ENCODE measurements at places on chromosomes 6 and 20.

- DNase-seq, result no peak
These were observed 16.1 kb downstream of the HLA-F start for GRCh38 chr6:29739136-29739881.

- DNase-seq, result no peak
These were observed 95.4 kb downstream of the TMEM170B start for GRCh38 chr6:11632795-11633511.

DNA sequence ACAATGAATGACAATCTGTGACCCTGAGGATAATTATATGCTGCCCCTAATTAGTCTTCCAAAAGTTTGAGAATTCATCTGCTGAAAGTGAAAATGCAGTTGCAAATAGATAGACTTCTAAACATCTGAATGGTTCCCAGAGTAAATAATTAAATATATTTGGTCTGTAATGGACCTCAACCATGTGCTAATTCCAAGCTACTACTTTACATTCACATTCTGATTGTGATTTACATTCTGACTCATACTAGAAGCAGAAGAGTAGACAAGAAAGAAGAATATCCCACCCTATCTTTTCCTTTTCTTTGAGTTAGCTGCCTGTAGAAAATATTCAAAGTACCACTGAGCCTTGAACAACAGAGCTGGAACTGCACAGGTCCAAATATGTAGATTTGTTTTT is 80.8 kb downstream of the PTPRK start:
- no peak for DNase-seq

- no peak for DNase-seq
These were observed 127.3 kb downstream of the TNFRSF21 start for GRCh38 chr6:47182291-47182957.

DNA sequence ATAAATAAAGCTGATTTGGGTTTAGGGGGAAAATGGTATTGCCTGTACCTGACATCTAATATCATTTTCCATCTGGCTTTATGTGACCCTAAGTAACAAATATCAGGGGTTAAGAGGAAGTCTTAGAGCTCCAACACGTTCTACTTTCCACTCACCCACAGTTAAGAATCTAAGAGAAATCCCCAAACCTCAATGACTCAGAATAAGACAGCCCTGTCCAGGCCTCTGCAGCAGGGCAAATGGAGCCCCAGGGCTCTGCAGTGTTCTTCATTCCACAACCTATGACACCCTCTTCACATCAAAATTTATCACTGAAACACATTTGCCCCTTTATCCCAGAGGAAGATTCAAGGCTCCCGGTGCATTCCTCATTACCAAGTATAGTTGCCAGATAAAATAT is 20.3 kb upstream of the TENT5A start:
- no peak for DNase-seq

- DNase-seq, result no peak
These were observed 251.2 kb upstream of the MOCS1 start for GRCh38 chr6:40185486-40185885.

- DNase-seq, result no peak
These were observed 25.8 kb upstream of the SLC16A10 start for GRCh38 chr6:111061508-111061907.

GRCh38 chr6:32718879-32719278 is 22.3 kb upstream of the HLA-DQA2 start:
- DNase-seq, result no peak

DNA sequence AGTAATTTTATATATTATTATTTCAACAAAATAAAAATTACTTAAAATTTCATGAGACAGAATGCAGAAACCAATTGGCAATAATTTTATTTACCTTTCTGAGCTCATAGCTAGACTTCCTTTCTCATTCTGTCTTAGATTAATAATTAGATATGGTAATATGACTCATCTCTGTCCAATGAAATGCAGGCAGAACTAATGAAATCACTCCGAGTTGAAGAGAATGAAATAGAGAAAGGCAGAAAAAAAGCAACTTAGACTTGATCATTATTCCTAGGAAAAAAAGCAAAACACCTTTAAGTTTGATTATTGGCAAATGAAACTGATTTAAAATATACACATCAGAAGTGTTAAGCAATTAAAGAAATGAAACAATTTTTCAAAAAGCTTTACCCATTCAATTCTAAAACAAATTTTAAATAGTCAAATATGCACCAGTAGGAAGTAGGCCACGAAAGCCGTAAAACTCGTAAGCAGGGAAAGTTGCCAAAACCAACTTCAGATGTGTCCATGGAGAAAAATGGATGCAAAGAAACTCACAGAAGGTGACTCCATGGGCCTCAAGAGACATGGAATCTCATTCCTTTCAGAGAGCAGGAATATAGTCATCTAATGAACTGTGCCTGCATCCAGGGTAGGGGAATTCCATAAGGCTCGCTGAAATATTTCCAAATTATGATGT is 293.8 kb upstream of the RGS17 start:
- no peak for DNase-seq

- no peak for DNase-seq
These were observed 39.9 kb upstream of the TAB2 start for GRCh38 chr6:149277621-149278020.

GRCh38 chr6:146857180-146857979 is 258.6 kb downstream of the ADGB start:
- DNase-seq, result peak; percentile 52

DNA sequence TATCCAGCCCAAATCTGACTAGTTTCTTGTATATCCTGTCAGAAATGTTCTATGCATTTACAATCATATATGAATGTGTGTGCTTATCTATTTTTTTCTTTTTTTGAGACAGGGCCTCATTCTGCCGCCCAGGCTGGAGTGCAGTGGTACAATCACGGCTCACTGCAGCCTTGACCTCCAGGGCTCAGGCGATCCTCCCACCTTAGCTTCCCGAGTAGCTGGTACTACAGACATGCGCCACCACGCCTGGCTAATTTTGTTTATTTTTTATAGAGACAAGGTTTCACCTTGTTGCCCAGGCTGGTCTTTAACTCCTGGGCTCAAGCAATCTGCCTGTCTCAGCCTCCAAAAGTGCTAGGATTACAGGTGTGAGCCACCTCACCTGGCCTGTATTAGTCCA is 3.0 kb upstream of the RAB44 start:
- DNase-seq, result no peak

DNA sequence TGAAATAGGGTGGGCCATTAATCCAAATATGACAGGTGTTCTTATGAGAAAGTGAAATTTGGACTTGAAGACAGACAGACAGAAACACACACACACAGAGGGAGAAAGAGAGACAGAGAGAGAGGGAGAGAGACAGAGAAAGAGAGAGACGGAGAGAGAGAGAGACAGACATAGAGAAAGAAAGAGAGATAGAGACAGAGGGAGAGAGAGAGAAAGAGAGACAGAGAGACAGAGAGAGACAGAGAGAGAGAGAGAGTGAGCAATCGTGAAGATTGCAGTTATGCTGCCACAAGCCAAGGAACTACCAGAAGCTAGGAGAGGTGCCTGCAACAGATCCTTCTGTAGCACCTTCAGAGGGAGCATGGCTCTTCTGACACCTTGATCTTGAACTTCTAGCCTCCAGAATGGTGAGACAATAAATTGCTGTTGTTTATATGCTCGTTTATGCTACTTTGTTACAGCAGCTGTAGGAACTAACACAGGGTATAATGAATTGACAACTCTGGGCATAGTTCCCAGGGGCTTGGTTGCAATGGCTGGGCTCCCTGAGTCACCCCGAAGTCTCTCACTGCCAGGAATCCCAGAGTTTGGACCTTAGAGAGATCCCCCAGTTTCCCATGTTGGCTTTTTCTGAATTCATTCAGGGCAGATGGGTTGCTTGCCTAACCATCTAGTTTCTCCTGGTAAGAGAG is 44.7 kb upstream of the ECI2 start:
- DNase-seq, result no peak

DNA sequence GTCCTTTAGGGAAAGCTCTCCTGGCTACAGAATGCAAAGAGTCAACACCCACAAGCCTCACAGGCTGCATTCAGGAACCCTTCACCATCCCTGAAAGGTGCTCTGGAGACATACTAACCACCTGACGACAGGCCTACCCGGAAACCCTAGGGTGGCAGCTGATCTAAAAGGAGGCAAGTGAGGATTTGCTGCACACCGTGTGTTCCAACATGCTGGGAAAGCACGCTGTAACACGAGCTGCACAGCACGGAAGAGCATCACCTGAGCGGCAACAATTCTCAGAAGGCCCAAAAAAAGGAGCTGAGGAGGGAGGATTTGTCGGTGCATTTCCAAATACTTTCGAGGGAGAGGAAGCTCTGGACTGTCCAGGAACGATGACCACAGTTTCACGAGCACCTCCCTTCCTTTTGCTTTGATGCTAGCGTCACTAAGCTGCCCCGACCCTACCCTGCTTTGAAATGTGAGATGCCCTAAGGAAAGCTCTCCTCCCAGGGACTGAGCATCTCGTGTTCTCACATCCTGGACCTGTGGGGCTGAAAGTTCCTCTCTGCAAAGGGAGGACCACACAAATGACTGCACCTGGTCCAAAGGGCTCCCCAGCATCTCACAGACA is 87.0 kb downstream of the PPP1R3G start:
- no peak for DNase-seq

DNA sequence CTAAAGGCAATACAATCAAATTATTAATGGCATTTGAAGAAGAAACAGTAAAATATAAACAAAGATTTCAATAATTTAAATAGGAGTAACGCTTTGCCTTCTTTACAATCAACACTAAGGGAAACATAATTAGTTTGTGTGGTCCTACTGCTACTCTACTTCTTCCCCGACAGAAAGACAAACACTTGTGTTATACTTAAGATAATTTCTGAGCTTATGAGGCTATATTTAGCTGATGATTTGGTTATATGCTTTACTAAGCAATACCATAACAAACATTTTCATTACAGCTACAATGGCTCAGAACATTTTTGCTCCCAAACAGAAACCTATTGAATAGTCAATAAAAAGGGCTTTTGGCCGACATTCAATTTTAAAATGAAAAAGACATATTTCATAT is 1217.2 kb upstream of the GJE1 start:
- no peak for DNase-seq

DNA sequence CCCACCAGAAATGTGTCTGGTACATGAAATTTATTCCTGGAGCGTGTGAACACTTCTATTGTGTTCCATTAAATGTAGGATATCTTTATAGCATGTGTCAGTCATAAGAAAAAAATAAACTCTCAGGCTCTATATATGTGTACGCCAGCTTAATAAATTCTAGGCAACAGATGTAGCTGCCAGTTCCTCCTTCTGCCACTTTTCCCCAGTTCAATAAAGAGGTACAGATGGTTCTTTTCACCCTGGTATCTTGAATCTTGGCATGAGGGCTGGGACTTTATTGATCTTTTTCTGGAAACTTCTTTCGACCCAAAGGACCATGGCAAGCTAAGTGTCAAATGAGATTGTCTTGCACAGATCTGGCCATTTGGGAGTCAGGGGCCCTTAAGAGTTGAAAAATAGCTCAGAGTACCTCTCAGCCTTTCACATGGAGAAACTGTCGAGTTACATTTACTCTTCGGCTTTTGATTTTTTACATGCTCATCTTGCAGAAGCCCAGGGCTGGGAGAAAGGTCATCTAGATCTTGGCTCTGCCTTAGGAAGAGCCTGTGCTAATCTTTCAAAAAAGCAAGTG is 240.9 kb downstream of the DOK5 start:
- DNase-seq, result no peak

DNA sequence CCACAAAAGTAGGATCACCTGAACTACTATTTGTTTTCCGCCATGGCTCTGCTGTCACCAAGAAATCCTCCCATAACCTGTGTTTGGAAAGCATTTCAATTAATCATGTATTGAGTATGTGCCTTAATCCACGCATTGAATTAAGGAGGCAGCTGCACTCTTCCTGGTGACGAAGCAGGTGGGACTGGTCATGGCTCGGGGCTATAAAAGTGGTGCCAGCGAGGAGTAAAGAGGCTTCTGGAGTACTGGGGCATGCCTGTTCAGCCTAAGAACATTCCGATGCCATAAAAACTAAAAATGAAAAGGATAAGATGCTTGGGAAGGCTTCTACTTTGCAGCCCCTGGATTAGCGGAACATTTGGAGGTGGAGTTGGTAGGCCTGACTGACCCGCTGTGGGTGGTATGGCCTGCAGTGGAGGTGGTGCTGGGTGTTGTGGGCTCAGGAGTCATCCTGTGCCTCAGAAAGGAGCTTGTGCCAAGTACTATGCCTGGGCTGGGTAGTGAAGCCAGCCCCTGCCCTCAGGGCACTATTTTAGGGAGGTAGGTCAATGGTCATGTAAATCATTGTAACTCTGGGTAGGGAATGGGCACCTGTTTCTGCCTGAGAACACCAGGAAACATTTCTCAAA is 110.5 kb downstream of the B3GAT2 start:
- no peak for DNase-seq

DNA sequence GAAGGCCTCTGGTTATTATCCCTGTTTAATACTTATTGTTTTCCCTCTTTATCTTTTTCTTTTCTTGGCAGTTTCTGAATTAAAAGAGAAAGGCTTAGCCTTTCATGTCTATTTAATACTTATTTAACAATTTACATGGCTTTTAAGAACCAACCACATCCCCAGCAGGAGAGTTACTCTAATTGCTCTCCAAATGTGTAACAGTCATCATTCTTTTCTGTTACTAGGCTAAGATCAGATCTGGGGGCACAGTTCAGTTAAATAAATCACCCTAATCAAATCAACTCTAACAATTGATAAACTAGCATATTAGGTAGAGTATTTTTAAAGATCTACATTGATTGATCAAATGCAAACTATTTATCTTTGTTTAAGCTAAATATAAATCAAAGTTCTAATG is 54.1 kb upstream of the NT5E start:
- no peak for DNase-seq

- no peak for DNase-seq
These were observed 324.2 kb upstream of the HSF2 start for GRCh38 chr6:122075084-122075838.

DNA sequence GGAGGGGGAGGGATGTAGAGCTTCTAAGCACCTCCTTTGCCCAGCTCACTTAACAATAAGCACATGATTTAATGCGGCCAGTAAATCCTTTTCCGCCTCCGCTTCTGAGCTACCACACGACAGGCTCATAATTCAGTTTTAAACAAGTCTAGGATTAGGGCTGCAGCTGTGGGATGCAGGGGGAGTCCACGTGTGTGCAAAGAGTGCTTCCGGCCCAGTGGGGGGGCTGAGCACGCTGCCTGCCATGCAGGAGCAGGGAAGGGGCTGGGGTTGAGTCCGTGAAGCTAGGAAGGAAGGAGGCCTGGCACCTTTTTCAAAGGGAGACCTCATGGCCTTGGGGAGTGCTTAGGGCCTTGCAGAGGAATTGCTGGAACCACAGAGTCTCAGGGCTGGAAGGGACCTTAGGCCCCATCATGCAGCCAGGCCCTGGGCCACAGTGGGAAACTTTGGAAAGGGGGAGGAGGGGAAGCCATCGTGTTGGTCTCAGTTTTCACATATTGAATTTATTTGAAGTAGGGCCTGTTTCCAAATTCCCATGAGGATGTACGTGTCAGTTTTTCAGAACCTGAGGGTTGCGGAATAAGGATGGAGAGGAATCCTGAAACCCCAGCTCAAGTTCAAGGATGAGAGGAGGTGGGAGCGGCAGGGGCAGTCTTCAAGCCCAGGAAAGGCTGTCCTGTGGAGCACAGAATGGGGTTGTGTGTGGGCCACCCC is 96.1 kb downstream of the VEGFA start:
- no peak for DNase-seq

GRCh38 chr6:136501514-136501913 is 48.7 kb downstream of the MAP7 start:
- no peak for DNase-seq

- peak; percentile 35 for DNase-seq
These were observed 61.1 kb upstream of the CCN6 start for GRCh38 chr6:111992851-111993250.

Data from activated naive CD4-positive, alpha-beta T cell (primary cell).